ENCODE measurements at places on chromosomes 1 and 21.

- no peak for DNase-seq
These were observed 154.6 kb downstream of the SLC30A10 start for GRCh38 chr1:219773775-219774174.

DNA sequence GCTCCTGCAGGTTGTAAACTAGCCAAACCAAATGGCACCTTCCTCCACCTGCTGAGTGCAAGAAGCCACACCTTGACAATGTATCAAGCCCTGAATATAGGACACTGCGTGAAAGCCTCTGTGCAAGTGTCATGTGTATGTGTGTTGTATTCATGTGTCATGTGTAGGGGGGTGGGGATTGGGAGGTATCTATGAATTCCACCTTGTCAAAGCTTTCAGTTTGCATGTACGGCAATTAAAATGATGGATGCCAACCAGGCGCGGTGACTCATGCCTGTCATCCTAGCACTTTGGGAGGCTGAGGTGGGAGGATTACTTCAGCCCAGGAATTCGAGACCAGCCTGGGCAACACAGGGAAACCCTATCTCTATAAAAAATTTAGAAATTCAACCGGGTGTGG is 19.8 kb downstream of the CD34 start:
- no peak for DNase-seq

DNA sequence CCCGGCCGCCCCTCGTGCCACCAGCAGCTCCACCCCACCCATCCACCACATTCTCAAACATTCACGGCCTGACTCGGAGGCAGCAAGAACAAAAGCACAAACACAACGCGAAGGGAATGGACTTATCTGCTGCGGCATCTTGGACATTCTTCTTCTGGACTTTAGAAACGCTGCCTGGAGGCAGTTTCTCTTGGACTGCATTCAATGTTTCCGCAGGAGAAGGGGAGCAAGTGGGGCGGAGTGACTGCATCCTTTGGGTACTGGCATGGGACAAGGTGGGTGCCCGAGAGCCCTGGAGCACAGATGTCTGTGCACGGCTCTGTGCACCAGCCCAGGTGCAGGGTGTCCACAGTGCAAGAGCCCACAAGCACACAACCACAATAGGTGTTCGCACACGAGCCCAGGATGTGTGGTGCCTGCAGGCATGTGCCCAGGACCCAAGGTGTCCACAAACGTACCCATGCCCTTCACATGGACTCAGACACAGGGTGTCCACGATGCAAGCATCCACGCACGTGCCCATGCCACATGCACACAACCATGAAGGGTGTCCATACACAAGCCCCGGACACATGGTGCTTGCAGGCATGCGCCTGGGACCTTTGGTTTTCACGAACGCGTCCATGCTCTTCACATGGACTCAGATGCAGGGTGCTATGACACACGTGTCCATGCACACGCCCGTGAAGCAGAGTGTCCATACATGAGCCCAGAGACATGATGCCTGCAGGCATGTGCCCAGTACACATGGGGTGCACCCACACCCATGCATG is 53.6 kb downstream of the WNT9A start:
- no peak for DNase-seq

DNA sequence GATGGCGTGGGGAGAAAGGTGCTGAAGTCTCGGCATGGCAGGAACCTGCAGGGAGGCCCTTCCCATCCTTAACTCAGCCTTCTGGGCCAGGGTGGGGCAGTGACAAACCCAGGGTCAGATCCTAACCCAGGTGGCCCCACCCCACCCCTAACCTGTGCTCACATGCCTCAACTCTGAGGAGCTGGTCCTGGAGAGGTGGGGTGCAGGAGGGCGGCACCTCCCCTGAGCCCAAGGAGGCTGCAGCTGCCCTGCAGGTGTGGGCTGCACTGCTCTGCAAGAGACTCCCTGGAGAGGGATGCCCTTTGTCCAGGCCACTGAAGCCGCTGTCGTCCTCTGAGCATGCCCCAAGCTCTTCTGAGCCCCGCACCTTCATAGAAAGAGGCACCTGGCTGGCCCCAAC is 15.2 kb upstream of the ADAMTSL4 start:
- DNase-seq: no peak

DNA sequence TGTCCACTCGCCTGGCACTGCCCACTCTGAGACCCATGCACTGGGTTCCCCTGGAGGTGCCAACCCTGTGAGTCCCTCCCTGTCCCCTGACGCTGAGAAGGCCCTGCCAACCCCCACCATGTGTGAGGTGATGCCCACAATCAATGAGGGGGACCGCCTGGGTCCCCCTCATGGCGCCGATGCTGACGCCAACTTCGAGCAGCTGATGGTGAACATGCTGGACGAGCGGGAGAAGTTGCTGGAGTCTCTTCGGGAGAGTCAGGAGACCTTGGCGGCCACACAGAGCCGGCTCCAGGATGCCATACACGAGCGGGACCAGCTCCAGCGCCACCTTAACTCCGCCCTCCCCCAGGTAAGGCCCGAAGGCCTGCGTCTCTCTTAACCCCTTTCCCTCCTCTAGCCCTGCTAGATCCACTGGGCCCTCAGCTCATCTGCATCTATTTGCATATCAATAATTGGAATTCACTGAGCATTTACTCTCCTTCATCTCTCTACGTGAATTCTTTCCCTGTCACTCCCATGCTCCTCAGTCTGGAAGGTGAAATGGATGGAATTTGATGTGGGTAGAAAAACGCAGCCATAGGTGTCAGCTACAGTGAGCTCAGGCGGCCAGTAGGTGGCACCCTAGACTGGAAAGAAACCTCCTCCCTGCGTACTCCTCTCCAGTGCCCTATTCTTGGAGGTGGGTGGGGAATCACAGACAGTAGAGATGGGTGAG is 12.8 kb downstream of the PPFIA4 start:
- DNase-seq: peak; percentile 53

GRCh38 chr1:66274634-66275033 is 259.3 kb upstream of the SGIP1 start:
- DNase-seq: no peak

DNA sequence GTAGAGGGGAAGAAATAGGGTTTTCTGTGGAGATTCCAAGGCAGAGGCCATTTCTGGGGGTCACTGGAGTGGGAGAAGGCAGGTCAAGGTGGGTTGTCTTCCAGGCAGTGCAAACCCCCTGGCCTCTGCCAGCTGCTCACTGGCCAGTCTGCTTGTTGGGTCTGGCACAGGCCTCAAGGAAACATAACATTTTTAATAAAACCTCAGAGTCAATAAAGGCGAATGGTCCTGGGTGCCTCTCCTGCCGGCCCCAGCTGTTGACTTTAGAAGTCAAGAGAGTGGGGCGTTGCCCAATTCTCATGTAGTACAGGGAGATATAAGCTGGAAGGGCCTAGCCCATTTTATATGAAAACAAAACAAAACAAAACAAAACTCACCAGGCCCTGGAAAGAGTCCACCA is 36.6 kb downstream of the RUNX3 start:
- no peak for DNase-seq

- DNase-seq: no peak
These were observed 358.7 kb downstream of the RRAGC start for GRCh38 chr1:38500891-38501290.

GRCh38 chr1:192879406-192879805 is 70.6 kb downstream of the RGS2 start:
- DNase-seq: no peak

GRCh38 chr1:156727926-156728598 is at the start of gene METTL25B:
TSS of gene METTL25B (plus strand) at chr1:156728469. CDS start at chr1:156729105, 636 bp downstream.
- peak; percentile 55 for DNase-seq

DNA sequence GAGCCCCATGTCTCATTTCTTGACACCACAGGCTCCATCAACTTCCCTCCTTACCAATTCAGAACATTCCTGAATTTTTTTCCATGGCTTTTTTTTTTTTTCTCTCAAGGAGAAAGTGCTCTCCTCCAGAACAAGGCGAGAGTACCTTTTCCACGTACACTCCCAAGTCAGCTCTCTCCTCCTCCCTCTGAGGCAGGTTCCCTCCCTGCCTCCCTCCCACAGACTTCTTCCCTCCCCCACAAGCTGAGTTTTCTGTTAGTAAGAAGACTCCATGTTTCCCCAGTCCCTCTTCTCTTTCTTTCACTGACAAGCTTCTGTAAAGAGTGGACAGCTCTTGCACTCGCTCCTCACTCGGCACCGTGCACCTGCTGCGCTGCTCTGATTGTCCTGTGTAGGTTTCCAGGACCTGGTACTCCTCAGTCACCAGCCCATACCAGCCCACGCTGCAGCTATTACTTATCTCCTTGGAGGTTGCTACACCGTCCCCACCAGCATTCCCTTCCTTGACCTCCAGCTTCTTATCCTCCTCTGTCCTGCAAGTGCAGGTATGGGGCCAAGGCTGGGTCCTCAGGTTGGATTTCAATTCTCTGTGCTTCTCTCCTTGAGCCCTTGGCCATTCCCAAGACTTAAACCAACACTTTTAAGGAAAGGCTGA is 3.8 kb downstream of the TRAF5 start:
- DNase-seq: no peak

- DNase-seq: no peak
These were observed 19.3 kb downstream of the SPEN start for GRCh38 chr1:15866721-15867201.

DNA sequence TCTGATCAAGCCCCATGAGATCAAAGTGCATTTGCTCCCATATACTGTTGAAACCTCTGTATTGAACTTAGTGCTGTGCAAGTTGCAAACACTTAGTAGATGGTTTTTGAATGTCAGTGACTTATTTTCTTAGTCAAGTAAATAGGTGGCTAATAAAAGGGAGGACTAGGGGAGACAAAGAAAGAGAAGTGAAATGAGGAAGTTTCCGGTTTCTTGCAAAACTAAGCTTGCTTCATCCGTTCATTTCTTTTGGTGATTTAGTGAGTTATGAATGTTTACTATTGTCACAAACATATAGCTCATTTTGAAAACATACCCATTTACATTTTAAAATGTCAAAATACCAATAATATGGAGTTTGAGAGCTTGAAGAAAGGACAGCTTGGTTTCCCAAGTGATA is 23.0 kb downstream of the ADAMTS5 start:
- no peak for DNase-seq

- no peak for DNase-seq
These were observed 415.0 kb downstream of the DPYD start for GRCh38 chr1:97505816-97506215.

GRCh38 chr1:181264821-181265220 is 176.3 kb downstream of the IER5 start:
- no peak for DNase-seq

DNA sequence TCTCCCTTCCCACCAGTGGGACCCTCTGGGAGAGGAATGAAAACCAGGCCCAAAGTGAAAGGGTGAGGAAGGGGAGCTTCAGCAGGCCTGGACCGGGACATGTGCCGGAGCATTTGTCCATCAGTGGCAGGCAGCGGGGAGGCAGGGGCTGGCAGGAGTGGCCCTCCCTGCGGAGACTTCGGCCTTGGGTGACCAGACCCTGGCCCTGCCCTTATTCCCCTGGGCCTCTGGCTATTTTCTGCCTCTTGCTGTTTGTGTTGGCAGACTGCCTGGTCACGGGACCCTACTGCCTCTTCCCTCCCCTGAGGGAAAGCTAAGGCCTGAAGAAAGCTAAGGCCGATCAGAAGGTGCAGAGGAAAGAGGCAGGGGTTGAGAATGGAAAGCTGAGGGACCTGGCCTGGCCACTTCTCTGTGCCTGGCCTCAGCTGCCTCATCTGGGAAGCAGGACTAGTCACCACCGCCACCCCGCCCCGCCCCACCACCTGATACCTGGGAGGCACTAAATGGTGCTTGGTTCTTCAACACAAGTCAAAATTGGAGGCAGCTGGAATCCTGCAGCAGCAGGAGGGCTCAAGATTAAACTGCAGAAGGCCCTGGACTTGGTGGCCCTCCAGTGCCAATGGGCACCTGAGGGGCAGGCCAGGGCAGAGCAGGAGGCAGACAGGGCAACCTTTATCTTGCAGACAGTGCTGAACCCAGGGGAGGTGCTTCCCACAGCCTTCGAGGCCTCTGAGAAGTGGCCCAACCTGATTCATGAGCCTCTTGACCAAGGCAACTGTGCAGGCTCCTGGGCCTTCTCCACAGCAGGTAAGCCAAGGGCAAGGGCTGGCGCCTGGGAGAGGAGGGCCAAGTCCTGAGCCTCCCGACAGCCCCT is 7.9 kb downstream of the TINAGL1 start:
- DNase-seq: no peak

- DNase-seq: no peak
These were observed 26.1 kb downstream of the RGS21 start for GRCh38 chr1:192342842-192343241.

- DNase-seq: no peak
These were observed 13.9 kb downstream of the BSND start for GRCh38 chr1:55012661-55013060.

GRCh38 chr1:3072391-3073185 is 3.6 kb downstream of the PRDM16 start:
- no peak for DNase-seq

DNA sequence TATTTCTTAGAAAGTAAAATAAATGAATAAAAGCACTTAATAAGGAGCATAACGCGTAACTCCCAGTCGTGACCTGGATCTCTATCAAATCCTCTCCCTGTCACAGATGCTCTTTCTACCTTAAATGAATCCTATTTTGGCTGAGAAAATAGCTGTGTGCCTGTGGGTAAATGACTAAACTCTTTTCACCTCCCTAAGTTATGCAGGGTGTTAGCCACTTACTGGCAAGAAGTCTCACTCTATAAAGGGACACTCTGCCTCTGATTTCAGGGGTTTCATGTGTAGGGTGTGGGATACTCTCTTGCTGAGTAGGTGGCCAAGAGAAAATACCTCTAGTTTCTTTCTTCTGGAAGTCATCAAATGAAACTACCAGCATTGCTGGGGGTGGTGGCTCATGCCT is 24.3 kb upstream of the PPP1R15B start:
- DNase-seq: no peak

DNA sequence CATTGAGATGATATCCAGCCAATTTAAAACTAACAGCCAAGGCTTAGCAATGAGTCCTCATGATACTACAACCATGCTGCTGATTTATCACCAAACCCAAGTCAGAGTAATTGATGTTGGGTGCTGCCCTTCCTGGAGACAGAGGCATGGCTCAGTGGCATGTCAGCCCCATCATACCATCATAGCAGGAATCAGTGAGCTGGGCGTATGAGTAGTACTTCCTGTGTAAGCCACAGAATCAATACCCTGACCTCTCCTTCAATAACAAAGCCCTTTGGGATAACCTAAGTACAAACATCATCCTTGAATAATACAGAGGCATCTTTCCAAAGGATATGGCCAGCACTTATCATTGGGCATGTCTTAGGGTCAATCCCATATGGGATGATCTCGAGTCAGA is 3.0 kb upstream of the LCE1E start:
- no peak for DNase-seq

DNA sequence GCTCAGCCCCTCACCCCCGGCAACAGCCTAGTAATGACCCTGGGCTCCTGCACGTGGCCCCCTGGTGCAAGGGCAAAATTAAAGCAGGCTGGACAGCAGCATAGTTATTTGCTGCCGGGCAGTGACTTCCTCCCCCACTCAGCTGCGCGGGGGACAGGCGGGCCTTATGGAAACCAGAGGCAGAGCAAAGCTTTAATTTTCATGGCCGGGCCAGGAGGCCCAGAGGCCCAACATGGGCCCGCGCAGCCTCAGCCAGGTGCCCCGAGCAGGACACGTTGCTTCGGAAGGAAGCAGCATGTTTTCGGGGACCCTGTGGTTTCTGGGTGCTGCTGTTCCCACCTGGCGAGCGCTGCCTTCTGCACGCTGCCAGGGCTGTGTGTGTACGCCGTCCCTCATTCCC is 89.9 kb upstream of the ARHGEF16 start:
- no peak for DNase-seq
